MG63 (cell line): ENCODE measurements at places on chromosomes 11 and 22. TPM values are rescaled to one million over a fixed set of nuclear protein-coding genes. Genes with fewer than 3 reads are reported as not detected.

Gene ZC3H12C
- 2.5 and 3.7 TPM in 2 replicates for total RNA-seq

Gene OR8H2
- not detected in 2 replicates for total RNA-seq

Gene FAM83F
- not detected in 2 replicates for total RNA-seq

Gene ALG8
- total RNA-seq, result 33.6 and 110 TPM in 2 replicates

GRCh38 chr11:88266919-88267318 lies 70.6 kb downstream of the CTSC start:
- no peak for DNase-seq

DNA sequence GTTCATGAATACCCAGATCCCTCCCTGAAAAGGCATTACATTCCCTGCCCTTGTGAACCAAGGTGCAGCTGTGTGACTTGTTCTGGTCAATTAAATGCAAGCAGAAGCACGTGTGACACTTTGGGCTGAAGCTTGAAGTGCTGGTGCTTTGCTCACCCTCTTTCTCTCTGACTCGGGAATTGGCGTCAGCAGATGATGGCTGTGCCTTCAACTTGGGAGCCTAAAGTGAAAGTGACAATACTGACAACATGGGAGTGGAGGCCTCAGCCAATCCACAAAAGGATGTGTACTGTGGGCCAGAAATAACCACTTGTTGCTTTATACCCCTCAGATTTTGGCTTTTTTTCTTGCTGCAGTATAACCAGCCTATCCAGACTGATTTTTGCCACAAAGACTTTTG lies 148.3 kb upstream of the THY1 start:
- DNase-seq, result no peak

GRCh38 chr11:92384802-92385201 lies 160.2 kb downstream of the FAT3 start:
- DNase-seq, result no peak

- no peak for DNase-seq
Measured at GRCh38 chr11:77771135-77771534, 49.4 kb downstream of the RSF1 start.

DNA sequence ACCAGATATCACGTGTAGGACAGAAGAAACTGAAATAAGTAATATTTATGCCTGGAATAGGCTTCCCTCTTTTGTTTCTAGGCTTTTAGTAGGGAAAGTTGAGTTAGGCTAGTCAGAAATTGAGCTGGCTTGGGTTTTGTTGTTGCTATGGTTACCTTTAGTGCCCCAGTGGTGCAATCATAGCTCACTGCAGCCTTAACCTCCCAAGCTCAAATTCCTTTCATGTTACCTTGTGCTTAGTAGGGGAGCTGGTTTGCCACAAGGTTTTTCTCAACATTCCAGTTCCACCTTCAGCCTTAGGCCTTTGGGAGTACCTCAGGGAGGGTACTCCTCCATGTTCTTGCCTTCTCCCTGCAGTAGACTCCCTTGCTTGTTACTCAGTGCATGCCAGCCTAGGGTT lies 69.1 kb upstream of the SUSD2 start:
- no peak for DNase-seq

DNA sequence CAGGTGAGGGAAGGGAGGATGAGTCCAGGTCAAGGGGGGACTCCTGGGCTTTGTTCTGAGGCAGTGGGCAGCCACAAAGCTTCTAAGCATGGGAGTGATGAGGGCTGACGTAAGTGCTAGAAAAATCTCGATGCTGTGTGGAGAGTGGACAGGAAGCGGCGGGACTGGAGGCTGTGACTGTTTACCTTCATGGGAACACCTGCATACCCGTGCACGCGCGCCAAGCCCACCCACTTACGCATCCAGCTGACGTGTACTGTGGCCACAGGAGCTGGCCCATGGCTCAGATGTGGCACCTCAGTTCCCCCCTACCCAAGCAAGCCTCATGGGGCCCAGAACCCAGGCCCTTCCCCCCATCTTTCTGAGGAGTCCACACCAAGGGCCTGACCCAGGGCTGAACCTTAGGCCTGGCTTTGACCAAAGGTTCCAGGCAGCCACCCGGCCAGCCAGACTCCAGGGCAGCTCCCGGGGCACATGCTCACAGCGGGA lies 14.0 kb downstream of the MYRF start:
- DNase-seq, result no peak

GRCh38 chr11:130854483-130854882 lies 61.8 kb downstream of the SNX19 start:
- DNase-seq, result no peak

DNA sequence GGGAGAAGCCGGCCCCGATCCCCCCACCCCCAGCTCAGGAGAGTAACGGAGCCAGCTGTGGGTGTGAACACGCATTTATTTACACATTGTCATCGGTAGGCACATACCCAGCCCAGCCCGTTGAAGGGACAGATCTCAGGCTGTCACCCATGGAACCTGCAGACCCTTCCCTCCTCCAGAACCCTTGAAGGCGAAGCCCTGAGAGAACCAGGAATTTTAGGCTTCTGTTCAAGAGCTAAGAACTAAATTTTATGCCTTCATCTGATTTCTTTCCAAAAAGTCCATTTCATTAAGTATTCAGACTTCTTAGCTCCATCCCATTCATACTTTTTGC lies 379 bp upstream of the BRMS1 start:
- no peak for DNase-seq

- peak; percentile 86 for DNase-seq
Measured at GRCh38 chr22:44337678-44338004, 24.9 kb upstream of the SHISAL1 start.

DNA sequence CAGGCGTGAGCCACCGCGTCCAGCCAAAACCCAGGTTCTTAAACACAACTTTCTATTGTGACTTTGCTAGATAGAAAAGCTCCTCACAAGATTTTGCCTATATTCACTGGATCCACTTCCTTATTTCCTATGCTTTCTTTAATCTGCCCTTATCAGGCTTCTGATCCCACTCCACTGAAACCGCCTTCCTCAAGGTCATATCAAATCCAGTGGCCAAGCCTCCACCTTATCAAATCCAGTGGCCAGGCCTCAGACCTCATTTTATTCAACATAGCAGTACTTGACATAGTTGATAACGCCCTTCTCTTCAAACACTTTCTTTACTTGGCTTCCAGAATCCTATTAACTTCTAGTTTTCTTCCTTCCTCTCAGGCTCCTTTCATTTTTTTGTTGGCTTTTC lies 29.5 kb downstream of the DIXDC1 start:
- DNase-seq, result no peak

DNA sequence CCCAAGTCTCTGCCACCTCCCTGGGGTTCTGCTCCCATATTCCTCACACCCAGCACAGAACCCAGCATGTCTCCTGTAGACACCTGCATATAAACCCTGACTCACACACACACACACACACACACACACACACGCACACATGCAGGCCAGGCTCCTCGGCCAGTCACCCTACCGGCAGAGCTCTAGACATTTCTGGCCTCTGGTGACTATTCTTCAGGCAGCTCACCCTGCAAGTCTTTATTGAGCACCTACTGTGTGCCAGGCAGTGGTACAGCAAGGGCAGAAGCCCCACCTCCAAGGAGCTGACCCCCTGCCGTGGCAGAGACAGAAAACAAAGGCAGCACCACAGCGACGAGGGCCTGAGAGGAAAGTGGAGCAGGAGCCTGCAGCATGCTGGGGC lies 50.3 kb downstream of the CDKN1C start:
- DNase-seq, result no peak

GRCh38 chr11:120108154-120108784 lies 29.6 kb downstream of the TRIM29 start:
- DNase-seq, result peak; percentile 37

DNA sequence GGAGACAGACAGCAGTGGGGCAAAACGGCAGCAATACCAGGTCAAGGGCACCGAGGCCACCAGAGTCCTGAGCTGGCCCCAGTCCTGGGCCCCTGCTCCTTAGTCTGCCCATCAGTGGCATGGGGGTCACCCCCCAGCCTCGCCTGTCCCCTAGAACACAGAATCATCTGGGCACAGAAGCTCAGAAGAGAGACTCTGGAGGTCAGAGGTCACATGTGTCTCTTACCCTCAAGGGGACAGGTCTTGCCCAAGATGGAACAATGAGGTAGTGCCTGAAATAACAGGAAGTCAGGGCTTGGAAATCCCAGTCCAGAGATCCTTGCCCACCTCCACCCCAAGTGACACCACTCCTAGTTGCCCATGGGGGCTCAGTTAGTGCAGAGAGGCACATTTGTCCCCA lies 20.6 kb downstream of the PDE2A start:
- DNase-seq, result no peak
